ENCODE measurements at places on chromosomes 7 and 10.

GRCh38 chr10:43120116-43120928 is 17.9 kb upstream of the CSGALNACT2 start:
- no peak for DNase-seq

GRCh38 chr7:106568680-106569499 is 92.1 kb downstream of the CCDC71L start:
- DNase-seq = no peak

GRCh38 chr7:14341200-14341775 is 351.8 kb upstream of the ETV1 start:
- DNase-seq = no peak

DNA sequence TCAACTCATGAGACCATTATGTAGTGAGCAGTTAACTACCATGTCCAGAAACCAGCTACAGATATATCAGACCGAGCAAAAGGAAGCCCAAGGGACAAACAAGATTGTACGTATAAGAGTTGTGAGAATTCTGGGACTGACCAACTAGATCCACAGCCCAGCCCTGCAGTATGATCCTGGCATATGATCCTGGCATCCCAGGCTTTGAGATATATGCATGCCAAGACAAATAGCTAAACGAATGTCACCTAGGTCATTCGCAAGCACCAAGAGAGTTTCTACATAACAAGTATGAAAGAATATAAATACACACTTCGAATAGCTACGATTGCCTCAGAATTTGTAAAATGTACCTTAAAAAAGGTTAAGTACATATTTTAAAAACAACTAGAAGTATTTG is 56.4 kb upstream of the PMPCB start:
- DNase-seq = no peak

DNA sequence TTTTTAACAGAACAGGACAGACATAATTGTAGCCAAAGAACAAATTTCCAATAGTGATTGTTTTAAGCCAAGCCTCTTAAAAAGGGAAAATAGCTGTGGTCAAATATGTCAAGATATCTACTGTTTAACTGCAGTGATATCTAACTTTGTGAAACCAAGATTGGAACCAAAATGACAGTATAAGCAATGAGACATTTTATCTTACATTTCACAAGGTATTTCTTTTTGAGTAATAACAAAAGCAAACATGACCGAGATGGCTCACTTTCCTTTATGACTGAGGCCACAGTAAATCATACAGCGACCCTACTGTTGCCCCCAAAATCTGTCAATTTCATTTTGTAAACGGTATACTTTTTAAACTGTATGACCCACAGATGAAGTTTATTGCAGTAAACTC is 215.8 kb downstream of the MLLT10 start:
- DNase-seq = no peak

- DNase-seq = no peak
These were observed 66.5 kb downstream of the RBM20 start for GRCh38 chr10:110710621-110711020.

DNA sequence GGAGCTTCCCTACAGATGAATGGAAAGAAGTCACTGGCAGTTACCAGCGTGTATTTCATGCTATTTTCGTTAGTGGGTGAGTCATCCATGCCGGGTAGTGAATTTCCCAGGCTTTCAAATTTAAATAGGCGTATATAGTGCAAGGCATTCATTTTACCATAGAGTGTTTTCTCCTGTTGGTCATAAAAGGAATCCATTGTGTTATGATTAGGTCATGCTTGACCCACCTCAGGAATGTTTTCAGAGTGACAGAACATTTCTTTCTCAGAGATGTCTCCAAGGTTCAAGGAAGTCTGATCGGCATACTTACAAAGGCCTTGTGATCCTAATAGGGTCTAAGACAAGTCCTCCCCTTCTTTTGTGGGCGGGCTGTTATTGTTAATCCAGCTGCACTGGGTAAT is 110.7 kb downstream of the AKR1D1 start:
- DNase-seq = no peak

- no peak for DNase-seq
These were observed 134.6 kb downstream of the TEX36 start for GRCh38 chr10:125548356-125548755.

GRCh38 chr7:42227936-42228591 is 8.9 kb downstream of the GLI3 start:
- no peak for DNase-seq

DNA sequence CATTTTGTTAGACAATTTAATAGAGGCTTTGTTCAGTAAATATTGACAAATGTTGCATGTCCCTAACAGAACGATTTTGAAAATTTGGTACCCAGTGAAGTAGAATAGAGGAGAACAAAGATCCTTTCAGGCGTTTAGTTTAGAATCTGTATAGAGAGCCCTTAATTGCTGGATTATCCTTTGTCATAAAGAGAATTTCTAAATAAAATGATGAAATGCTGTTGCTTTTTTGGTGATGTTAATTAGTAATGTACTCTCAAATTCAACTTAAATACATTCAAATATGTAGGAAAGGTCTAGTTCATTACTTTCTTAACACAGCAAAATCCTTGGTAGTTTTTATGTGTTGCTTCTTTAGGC is 1.2 kb downstream of the LUC7L2 start:
- DNase-seq = no peak

- no peak for DNase-seq
These were observed 1.4 kb downstream of the PARD3 start for GRCh38 chr10:34813626-34814222.

- no peak for DNase-seq
These were observed 114.8 kb downstream of the JAZF1 start for GRCh38 chr7:28065721-28066285.

- DNase-seq = no peak
These were observed 51.6 kb downstream of the CYCS start for GRCh38 chr7:25073451-25073850.

- DNase-seq = no peak
These were observed 65.4 kb upstream of the MXI1 start for GRCh38 chr10:110141871-110142635.

DNA sequence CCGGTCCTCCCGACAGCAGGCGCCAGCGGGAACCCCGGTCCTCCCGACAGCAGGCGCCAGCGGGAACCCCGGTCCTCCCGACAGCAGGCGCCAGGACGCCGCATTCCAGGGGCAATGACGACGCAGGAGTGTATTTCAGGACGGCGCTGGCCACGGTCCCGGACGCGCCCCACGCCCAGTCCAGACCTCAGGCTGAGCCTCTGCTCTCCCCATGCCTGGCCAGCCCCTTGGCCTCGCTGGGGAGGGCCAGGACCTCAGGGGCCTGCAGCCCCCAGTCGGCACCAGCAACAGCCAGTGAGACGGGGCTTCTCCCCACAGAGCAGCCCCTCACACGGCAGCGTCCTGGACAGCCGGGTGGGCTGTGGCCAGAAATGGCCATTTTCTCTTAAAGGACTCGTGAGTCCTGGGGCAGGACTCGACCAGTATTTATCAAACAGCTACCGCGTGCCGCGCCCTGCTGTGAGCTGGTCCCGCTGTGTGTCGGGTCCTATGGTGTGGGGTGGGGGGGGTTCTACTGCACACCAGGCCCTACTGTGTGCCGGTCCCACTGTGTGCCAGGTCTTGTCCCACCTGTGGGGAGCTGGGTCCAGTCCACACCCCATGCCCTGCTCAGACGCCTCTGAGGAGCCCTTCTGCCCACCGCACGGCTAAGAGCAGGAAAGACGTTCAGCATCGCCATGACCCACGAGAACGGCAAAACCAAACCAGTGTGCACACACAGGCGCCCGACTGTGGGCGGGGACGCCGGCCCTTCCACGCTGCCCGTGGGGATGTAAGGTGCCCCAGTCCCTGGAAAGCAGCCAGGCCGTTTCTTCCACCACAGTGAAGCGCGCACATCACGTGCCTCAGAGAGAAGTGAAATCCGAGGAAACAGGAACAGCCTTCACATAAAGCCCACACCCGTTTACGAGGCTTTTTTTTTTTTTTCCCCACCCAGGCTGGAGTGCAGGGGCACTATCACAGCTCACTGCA is 33.3 kb downstream of the GET4 start:
- DNase-seq = no peak

DNA sequence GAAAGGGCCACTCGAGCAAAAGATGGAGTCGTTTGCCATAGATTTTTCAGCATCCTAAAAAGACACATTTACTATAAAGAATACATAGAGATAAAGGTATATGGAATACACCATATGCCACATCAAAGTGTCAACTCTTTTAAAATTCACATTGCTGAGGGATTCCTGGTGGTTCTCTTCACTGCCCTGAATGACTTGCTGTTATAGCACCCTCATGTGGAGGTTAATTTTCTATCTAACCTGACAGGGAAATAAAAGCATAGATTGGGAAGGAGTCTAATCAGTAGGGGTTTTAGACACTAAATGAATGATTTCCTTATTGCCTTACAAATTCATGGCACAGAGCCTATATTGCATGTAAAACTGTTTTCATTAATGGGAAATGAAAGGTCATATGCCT is 25.9 kb downstream of the DNAH11 start:
- no peak for DNase-seq

- no peak for DNase-seq
These were observed 30.1 kb upstream of the KCNMA1 start for GRCh38 chr10:77667426-77668324.

DNA sequence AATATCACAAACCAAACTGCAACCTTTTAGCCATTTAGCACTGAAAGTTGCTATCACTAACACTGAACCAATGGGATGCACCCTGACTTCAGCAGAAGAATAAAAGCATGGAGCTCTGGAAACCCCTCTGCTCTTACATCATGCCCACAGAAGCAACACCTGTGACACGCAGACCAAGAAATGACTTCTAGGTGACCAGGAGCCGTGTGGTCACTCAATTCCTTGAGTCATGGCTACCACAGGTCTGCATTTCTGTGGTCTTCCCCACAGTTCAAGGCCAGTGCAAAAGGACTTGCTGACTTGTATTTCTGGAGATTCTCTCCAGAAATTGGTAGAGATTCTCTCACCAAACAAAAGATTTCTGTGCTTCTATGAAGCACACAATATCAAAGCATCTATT is 38.3 kb downstream of the NRCAM start:
- DNase-seq = no peak

GRCh38 chr10:33535866-33536265 is 201.4 kb upstream of the NRP1 start:
- DNase-seq = no peak

DNA sequence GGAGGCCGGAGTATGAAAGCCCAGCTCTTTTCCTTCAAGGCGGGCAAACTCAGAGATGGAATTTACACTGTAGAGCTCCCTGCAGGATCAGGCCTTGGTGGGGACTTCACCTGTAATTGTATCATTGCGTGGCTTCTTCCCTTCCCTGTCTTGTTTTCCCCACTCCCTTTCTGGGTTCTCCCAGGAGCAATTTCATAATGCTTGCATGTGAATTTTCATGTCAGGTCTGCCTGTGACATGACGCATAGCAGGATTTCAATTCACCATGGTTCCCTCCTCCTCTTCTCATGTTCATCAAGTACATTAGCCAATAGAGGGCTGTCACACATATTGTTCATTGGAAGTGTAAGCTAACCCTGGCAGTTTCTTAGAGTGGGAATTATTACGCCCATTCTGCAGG is 197.7 kb downstream of the RPS24 start:
- DNase-seq = no peak

GRCh38 chr7:158563051-158563450 is 24.6 kb downstream of the PTPRN2 start:
- no peak for DNase-seq

DNA sequence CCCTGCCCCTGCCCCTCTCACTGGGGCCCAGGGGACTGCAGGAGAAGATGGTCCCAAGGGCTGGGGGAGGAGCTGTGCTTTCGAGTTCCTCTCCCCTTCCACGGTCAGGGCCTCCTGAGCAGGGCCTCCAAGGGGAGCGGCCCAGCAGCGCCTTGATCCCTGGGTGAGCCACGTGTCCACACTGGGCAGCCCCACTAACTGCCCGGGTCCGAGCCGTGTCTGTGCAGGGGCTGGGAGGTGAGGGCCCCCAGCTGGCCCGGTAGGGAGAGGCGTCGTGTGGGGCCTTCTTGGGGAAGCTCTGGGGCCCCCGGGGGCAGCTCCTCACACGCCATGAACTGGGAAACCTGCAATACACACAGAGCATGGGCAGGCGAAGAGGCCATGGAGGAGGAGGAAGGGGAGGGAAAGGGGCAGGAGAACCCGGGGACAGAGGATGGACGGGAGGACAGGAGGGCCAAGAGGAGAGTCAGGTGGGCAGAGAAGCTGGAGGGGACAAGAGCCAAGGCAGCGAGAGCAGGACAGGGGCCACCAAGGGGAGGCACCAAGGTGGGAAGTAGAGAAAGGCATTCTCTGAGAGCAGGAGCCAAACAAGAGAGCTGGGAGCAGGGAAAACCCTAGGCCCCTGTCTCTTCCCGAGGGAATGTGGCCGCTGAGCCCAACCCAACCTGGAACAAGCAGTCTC is 32.8 kb downstream of the KCNH2 start:
- DNase-seq = no peak

DNA sequence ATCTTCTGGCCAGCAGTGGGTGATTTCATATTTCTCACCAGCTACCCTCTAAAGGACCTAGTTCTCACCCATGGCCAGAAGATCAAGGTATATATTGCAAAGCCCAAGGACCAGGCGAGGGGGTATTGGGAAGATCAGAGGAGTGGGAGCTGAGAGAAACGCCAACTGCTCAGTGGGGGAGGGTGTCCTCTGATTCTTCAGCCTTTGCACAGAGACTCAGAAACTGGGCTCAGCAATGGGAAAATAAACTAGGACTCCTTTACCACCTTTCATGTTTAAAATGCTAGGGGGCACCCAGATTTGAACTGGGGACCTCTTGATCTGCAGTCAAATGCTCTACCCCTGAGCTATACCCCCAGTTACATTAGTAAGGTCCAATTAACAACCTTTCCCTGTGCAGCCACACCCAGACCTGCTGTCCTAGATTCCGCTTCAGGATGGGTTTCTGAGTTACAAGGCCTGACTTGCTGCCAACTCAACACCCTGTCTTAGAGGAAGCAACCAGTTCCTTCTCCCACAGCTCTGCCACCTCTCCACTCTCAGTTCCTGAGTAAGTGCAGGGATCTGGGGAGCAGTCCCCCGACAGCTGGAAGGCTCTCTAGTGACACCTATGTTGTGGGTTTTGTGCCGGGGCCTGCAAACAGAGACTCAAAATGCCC is 93.5 kb downstream of the ZNF783 start:
- no peak for DNase-seq

DNA sequence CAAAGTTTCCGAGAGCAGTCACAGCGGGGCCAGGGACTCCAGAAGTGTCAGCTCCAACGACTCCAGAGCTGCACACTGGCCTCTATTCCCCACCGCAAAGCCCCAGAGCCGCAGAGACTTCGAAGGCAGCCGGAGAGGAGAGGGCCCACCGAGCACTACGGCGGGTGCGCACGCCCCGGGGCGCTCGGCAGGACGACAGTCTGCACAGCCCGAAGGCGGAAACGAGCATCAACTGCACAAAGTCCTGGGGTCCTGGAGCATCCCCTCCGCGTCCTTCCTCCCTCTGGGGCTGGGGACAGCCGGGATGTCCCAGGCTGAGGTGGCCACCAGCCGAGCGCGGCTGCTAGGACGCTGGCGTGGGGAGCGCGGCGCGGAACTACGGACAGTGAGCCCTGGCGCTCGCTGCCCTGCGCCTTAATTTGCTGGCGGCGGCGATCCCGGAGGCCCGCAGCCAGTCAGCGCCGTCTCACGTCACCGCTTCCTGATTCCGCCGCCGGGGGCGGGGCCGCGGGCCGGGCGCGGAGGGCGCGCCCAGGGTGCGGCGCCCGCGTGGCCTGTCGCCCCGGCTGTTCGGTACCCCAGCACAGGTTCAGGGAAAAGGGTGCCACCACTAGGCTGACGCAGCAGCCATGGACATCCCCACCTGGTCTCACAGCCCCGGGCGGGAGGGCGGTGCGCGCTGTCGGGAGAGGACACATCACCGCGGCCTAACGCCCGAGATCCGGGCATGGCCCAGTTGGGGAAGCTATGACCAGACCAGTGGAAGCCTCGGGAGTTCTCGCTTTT is at the start of gene TBX20:
TSS of gene TBX20 (minus strand) at position 391 of the 786 bp plus-strand sequence. CDS start 480 bp downstream, outside the sequence.
- no peak for DNase-seq

- DNase-seq = no peak
These were observed 119.5 kb downstream of the SEC23IP start for GRCh38 chr10:120012131-120012400.
